Nephron progenitor cell (in vitro differentiated cells): ENCODE measurements at places on chromosomes 5 and 9.

- H3K27me3 ChIP-seq = peaks cover 11% of the 10 kb centered on the region
- no peak for DNase-seq
- no peak overlapping the region for H3K4me3 ChIP-seq
- H3K27ac ChIP-seq = no peak overlapping the region
Measured at GRCh38 chr5:148855249-148856008, 29.0 kb downstream of the ADRB2 start.

- peaks cover 31% of the 10 kb centered on the region for H3K4me1 ChIP-seq
- H3K36me3 ChIP-seq = peaks cover 27% of the 10 kb centered on the region
- no peak for DNase-seq
- no peaks in the 10 kb centered on the region for H3K27me3 ChIP-seq
- H3K27ac ChIP-seq = no peak overlapping the region
- H3K4me3 ChIP-seq = no peak overlapping the region
Measured at GRCh38 chr9:112546149-112547012, 59.8 kb downstream of the KIAA1958 start.

DNA sequence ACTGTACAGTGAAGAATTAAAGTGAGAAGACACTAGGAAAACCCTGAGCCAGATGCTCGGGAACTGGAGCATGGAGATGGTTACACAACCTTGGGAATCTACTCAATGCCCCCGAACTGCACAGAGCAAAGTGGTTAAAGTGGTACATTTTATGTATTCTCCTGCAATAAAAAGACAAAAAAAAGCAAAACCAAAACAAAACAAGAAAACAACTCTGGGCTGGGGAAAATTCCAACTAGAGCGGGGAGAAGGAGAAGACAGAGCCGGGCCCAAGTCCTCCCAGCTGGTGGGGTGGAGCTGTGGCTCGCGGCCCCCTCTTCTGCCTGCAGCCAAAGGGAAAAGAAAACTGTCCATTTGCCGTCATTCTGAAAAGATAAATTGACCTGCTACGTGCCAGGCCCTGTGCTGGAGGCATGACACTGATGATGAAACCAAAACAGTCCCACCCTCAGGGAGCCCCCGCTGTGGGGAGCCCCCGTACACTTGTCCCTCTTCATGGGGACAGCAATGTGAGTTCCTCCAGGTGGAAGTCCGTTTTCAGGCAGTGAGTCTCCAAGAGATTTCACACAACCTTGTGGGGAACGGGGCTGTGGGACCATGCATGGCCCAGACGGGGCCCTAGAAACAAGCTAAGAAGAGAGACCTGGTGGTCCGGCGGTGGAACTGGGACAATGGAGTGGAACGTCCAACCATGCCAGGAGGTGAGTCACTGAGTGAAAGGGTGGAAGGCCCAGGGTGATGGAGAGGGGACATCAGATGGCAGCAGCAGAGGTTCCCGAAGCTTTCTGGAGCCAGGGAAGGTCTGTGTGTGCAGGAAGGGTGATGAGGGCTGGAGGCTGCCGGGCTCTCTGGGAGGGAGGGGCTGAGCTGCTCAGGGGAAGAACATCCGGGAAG, 114.8 kb upstream of the COL5A1 start:
- no peak overlapping the region for H3K27ac ChIP-seq
- peaks cover 26% of the 10 kb centered on the region for H3K27me3 ChIP-seq
- DNase-seq = no peak
- peaks cover 19% of the 10 kb centered on the region for H3K36me3 ChIP-seq
- H3K4me1 ChIP-seq = peaks cover 27% of the 10 kb centered on the region
- H3K4me3 ChIP-seq = no peak overlapping the region

DNA sequence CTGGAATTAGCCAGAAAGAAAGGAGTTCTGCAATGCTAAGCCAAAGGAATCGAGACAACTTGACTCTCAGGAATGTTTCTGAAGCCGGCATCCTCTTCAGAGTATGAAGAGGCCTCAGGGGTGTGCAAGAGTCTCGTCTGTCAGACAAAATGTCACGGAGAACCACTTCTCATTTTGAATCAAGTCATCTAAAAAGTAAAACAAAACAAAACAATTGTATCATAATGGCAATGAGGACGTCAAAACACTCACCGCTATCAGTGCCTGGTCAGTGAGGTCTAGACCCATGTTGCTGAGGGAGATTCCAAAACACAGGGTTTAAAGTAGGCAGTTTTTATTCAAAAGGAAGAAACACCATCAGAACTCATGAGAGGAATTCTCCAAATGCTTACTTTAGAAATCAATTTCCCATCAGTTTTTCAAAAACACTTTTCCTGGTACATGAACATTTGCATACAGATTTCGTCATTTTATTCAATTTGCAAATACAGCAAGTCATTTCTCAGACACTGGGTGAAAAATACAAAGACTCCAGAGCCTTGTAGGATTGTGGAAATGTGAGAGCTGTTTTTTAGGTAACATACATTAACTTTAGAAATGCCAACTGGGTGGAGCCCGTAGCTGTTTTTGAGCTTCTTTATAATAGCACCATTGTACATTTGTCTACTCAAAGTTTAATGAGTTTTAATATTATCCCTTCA, 89.5 kb upstream of the MAP3K1 start:
- H3K4me1 ChIP-seq = peaks cover 5% of the 10 kb centered on the region
- no peak for DNase-seq
- H3K4me3 ChIP-seq = no peak overlapping the region

DNA sequence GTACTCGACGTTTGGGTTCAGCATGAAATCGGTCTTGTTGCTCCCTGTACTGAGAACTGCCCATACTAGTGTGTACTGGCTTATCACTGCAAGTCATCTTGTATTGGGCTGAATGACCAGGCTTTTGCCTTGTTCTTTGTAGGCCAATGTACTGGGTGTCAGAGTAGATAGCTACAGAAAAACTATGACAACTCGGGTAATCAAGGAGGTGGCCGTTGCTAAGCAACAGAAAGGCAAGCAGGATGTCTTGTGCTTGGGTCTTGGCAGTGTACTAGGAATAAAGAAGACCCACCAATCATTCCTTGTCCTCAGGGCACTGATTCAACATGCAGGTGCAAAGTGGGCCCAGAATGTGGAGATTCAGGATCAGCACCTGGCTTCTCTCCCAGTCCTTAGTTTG, 11.9 kb upstream of the SHISAL2B start:
- no peak for DNase-seq
- peaks cover 12% of the 10 kb centered on the region for H3K27me3 ChIP-seq
- H3K4me1 ChIP-seq = peaks cover 5% of the 10 kb centered on the region
- no peak overlapping the region for H3K27ac ChIP-seq
- no peaks in the 10 kb centered on the region for H3K36me3 ChIP-seq

GRCh38 chr9:133131506-133131905, 10.5 kb upstream of the RALGDS start:
- peaks cover 2% of the 10 kb centered on the region for H3K27me3 ChIP-seq
- H3K4me1 ChIP-seq = peaks cover 42% of the 10 kb centered on the region
- DNase-seq = no peak
- H3K4me3 ChIP-seq = no peak overlapping the region

DNA sequence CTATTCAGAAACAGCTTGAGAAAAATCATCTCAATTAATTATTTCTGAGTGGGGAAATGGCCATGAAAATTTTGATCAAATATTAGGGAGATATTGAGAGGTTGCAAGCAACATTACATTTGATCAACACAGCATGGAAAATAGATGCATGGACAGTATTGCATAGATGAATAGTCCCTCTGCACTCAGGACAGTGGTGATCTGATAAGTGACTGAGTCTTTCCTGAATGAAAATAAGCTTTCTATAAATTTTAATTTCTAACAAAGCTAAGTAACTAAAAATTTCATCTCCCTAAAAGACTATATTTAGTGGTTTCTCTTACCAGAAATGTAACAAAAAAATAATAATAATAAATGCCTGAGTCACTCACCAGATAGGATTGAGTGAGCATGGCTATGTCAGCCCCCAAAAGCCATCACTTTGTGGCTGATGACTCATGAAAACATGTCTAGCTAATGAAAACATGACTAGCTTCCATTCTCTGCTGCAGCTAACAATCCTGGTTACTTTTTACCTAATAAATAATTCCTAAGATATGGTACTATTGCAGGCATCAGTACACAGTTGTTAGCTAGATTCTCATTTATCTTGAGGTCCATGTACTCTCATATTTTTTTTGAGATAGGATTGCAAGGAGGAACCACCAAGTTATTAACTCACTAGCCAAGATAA, 1294.8 kb upstream of the ACO1 start:
- H3K4me1 ChIP-seq = peaks cover 8% of the 10 kb centered on the region
- no peak overlapping the region for H3K4me3 ChIP-seq
- H3K36me3 ChIP-seq = no peaks in the 10 kb centered on the region
- H3K27me3 ChIP-seq = peaks cover 7% of the 10 kb centered on the region

DNA sequence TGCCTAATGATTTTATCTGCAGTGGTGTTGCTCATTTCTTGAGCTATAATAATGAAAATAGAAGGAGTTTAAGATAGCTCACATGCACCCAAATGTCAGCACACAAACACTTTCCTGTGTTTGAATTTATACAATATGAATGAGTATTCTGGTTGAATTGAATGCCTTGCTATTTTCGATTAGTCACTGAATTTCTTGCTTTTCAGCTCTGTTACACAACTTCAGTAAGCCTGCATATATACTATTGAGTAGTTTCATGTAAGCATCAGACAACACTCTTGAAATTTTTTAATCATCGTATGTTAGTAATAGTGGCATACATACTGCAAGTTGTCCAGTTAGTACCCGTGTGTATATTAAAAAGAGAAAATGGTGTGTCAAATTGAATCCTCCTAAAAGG, 281.5 kb upstream of the GRIA1 start:
- no peaks in the 10 kb centered on the region for H3K27me3 ChIP-seq
- H3K4me3 ChIP-seq = no peak overlapping the region
- H3K4me1 ChIP-seq = peaks cover 19% of the 10 kb centered on the region
- H3K27ac ChIP-seq = no peak overlapping the region
- DNase-seq = no peak
- H3K36me3 ChIP-seq = no peaks in the 10 kb centered on the region

DNA sequence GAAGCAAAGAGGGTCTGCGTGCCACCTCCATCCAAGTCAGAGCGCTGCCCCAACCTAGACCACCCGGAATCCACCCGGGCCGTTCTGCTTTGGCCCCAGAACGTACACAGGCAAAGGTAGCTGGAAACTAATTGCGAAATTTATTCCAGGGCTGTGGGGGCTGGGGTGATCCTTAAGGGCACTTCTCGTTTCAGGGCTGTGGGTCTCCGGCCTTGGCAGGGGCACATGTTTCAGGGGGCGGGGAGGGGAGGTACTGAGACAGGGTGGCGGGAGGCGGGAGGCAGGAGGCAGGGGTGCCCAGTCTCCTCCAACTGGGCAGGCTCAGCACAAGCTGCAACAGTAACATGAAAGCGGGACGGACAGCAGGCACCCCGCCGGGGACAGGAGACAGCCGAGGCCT, 26.1 kb downstream of the NR5A1 start:
- no peaks in the 10 kb centered on the region for H3K36me3 ChIP-seq
- DNase-seq = no peak
- no peak overlapping the region for H3K4me3 ChIP-seq
- peaks cover 22% of the 10 kb centered on the region for H3K4me1 ChIP-seq

GRCh38 chr9:109192732-109193361, 25.8 kb upstream of the FRRS1L start:
- DNase-seq = peak; percentile 50
- peaks cover 24% of the 10 kb centered on the region for H3K4me1 ChIP-seq
- no peaks in the 10 kb centered on the region for H3K36me3 ChIP-seq
- peaks cover 44% of the 10 kb centered on the region for H3K27me3 ChIP-seq
- H3K4me3 ChIP-seq = no peak overlapping the region

- H3K4me3 ChIP-seq = peak overlapping the region; percentile 80
- peaks cover 33% of the 10 kb centered on the region for H3K4me1 ChIP-seq
- H3K27me3 ChIP-seq = peaks cover 10% of the 10 kb centered on the region
- H3K27ac ChIP-seq = peak overlapping the region; percentile 96
Measured at GRCh38 chr5:177455661-177456590, 9.3 kb downstream of the PRR7 start.

DNA sequence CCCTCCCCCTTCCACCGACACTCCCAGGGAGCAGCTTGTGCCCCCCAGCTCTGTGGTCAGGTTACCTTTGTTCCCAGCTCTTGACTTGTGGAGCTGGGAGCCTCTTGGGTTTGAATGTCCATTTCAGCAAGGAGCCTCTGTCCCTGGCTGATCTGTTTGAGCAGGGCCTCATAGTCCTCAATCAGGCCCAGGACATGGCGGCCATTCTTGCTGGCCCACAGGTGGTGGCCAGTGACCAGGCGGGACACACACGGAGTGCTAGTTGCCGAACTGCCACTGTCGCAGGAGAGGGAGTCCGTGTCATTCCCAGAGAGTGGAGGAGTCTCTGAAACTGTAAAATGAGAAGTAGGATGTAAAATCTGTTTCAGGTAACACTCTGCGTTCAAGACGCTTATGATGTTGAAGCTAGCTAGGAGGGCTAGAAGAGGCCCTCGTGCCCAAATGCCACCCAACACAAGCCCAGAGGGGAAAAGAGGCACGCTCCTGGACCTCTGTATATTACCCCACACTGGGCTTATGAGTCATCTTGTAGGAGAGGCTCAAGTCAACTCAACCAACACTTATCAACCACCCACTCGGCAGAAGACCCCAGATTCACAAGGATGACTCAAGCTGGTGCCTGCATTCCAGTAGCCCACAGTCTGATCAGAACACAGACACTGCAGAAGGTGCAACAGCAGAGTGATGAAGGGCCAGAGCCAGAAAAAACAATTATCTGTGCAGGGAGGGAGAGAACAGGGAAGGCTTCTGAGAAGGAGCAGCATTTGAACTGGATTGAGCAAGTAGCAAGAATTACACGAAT, 177.0 kb downstream of the CDK5RAP2 start:
- peak overlapping the region; percentile 49 for H3K27ac ChIP-seq
- H3K27me3 ChIP-seq = no peaks in the 10 kb centered on the region
- H3K4me3 ChIP-seq = no peak overlapping the region
- peaks cover 65% of the 10 kb centered on the region for H3K36me3 ChIP-seq

DNA sequence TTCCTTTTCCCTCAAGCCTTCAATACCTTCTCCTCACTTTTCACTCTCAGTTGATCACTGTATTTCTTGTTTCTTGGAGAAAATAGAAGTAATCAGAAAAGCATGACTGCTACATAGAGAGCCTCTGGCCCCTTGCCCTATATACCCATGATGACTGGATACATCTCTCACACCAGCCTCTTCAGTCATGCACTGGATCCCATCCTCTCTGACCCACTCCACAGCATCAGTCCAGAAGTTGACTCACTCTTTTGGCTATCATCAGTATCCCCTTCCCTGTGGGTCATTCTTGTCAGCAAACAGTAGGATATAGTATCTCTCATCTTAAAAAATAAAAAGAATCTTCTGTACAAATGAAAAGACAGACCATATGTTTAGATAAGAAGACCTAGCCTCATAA, 32.9 kb downstream of the PTCD2 start:
- H3K27me3 ChIP-seq = no peaks in the 10 kb centered on the region
- H3K4me3 ChIP-seq = no peak overlapping the region
- no peak for DNase-seq
- H3K27ac ChIP-seq = peak overlapping the region; percentile 87
- H3K4me1 ChIP-seq = peaks cover 8% of the 10 kb centered on the region

- H3K4me3 ChIP-seq = no peak overlapping the region
- H3K4me1 ChIP-seq = peaks cover 13% of the 10 kb centered on the region
- H3K27ac ChIP-seq = peak overlapping the region; percentile 47
- no peaks in the 10 kb centered on the region for H3K27me3 ChIP-seq
- no peaks in the 10 kb centered on the region for H3K36me3 ChIP-seq
- no peak for DNase-seq
Measured at GRCh38 chr5:27437594-27438200, 399.3 kb upstream of the CDH9 start.
